G401 (cell line): ENCODE measurements at places on chromosomes 7 and 10. TPM values are rescaled to one million over a fixed set of nuclear protein-coding genes. Genes with fewer than 3 reads are reported as not detected.

DNA sequence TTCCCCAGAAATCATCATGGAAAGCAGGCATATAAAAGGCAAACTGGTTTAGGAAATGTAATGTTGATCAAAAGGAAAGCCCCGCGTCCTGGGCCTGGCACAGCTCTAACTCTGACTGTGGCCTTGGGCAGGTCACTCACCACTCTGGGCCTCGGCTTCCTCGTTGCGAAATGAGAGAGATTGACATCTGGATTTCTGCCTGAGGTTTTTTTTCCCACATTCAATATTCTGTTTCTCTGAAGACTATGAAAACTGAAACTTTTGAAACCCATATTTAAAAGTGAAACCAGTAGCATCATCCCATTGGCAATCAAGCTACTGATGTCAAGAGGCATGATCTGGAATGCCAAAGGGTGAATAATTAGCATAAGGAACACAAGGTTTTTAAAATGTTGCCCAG, 369.7 kb upstream of the NPVF start:
- no peak for DNase-seq

Gene FKBP6
- not detected in 2 replicates for total RNA-seq

- no peak for DNase-seq
These were observed 56.2 kb downstream of the CC2D2B start for GRCh38 chr10:95963991-95964389.

Gene TRIM50
- not detected in 2 replicates for total RNA-seq

DNA sequence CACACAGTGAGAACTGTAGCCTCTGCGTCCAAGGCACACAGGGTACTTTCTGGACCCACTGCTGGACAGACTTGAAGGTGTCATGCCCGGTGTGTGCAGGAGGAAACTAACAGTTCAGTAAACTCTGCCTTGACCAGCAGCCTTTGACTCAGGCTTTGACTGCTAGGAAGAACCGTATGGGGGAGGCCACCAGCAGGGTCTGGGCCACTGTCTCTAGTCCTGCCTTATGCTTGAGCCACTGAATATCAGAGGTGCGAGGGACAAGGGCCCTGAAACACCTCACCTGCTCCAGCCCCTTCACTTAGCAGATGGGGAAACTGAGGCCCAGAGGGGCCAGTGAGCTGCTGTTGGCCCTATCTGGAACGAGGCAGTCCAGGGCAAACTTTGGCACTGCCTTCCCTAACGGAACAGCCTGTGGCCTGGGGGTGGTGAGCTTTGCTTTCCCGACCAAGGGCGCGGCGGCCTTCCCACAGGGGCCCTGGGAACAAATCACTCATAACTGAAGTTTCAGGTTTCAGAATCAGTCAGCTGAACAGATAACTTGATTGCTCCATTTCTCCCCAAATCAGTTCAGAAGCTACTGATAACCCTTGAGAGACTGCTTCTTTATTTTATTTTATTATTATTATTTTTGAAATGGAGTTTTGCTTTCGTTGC, 130.0 kb downstream of the FAM53B start:
- no peak for DNase-seq

Gene PTF1A
- not detected in 2 replicates for total RNA-seq

Gene BEND7
- 0.95 and 1.8 TPM in 2 replicates for total RNA-seq

GRCh38 chr7:101870361-101871062, 53.1 kb downstream of the CUX1 start:
- DNase-seq, result peak; percentile 45

DNA sequence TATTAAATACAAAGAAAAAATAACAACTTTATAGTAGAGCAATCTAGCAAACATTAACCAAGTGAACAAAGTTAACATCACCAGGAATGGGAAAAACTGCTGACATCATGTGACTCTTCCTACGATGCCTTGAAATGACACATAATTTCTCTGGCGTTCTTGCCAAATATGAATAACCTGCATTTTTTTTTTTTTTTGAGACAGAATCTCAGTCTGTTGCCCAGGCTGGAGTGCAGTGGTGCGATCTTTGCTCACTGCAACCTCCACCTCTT, 126.5 kb upstream of the VKORC1L1 start:
- DNase-seq, result no peak

DNA sequence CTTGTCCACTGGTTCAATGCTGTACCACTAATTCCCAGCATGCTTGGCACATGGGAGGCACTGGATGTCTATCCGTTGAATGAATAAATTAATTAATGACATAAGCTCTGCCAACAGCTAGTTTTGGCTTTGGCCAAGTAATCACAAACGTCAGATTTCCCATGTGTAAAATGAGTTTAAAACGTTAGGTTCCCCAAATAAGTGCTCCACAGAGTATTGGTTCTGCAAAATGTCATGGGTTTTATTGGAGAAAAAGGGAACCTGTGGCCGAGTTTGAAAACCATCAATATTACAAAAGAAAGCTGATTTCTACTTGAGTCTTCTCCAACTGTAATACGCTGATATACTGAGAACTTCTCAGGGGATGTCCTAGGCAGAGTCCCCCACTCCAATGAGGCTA, 23.2 kb downstream of the ELMO1 start:
- no peak for DNase-seq

DNA sequence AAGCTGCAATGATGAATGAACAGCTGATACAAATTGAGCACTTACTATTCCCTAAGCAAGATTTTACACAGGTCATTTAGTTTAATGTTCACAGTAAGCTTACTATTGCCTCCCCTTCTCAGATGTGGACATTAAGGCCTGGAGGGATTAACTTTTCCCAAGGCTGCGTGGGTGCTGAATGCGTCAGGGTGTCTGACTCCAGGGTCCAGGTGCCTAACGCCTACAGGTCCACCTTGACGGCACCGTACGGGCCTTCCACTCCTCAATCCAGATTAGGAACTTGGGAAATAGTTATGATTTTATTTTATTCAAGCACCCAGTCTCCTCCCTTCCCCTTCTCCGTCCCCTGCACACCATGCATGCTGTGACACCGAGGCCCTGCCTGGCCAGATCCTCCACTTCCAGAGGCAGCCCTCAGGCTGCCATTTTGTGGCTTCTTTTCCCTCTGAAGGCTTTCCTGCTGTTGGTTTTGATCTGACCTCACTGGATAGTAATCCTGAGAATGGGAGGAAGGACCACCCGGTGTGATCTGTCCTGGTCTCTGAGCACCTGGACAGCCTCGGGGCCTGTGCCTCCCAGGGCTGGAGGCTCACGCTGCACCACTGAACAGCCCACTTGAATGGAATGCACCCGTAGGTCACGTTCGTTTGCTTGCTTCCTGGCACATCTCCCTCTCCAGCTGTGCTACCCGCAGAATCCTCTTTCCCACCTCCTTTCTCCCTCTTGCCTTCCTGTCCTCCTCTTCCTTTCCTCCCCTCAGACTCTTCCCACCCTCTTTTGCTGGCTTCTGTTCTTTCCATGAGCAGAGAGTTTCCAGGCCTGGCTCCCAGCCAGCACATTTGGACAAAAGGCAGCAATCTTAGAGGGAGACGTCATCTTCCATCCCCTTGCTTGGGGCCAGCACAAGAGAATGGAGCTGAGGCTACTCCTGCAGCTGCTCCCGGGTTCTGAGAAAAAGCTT, 14.4 kb downstream of the DENND2A start:
- DNase-seq, result peak; percentile 47

GRCh38 chr7:157795199-157795598, 458.4 kb downstream of the DNAJB6 start:
- DNase-seq, result no peak

Gene MAT1A
- 2.1 and 3.9 TPM in 2 replicates for total RNA-seq

Gene UCN3
- not detected in 2 replicates for total RNA-seq

GRCh38 chr10:118571123-118571522, 24.3 kb downstream of the PRLHR start:
- peak; percentile 25 for DNase-seq

GRCh38 chr10:70950037-70950436, 61.7 kb upstream of the PCBD1 start:
- no peak for DNase-seq

DNA sequence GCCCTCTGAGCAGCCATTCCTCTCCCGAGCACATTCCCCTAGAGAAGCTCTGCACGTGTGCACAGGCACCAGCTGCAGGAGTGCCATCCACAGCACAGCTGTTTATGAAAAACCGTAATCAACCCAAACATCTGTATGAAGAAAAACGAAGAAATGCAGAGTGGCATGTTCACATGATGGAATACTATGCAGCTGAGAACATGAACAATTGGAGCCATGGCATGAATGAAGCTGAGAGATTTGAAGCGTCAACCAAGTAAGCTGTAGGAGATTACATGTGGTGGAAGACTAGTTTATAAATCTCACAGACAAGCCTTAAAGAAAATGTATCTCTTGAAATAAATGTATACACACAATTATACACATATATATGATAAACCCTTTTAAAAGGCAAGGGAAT, 176.5 kb downstream of the EBF3 start:
- no peak for DNase-seq

Gene COPS6
- 100 and 151 TPM in 2 replicates for total RNA-seq

Gene CDK13
- total RNA-seq, result 25.2 and 35.9 TPM in 2 replicates

Gene PTCD1
- total RNA-seq, result 10.9 and 28.1 TPM in 2 replicates

GRCh38 chr7:151351967-151352366, 10.4 kb downstream of the NUB1 start:
- DNase-seq, result no peak

Gene BHLHA15
- 0.37 TPM in 1 of 2 replicates, not detected in the other for total RNA-seq

Gene OR13A1
- total RNA-seq, result not detected in 2 replicates

DNA sequence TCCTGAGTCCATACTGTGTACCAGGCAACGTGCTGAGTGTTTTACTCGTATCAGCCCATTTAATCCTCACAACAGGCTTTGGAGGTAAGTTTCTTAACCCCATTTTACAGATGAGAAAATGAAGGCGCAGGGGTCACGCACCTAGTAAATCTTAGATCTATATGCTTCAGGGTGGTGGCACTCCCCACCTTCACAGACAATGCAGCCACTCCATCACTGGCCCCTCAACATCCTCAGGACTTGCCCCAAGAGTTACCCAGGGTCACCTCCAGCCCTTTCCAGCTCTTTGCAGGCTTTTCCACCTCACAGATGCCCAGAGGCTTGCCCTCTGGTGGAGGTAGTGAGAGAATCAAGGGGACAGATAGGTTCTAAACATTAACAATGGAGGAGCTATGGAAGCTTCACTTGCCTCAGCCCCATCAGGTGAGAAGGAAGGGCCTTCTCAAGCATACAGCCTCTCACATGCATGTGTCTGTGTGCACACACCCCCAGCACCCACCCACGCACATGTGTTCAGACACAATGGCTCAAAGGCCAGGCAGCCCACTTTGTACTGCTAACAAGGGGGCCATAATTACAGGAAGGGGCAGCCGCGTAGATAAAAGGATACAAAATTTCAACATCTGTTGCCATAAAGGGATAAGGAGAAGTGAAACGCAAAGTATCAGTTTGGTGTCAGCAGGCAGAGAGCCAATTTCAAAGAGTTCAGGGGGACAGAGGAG, 29.1 kb downstream of the DPCD start:
- no peak for DNase-seq

- peak; percentile 48 for DNase-seq
These were observed 47.4 kb downstream of the TNS3 start for GRCh38 chr7:47534322-47535034.

DNA sequence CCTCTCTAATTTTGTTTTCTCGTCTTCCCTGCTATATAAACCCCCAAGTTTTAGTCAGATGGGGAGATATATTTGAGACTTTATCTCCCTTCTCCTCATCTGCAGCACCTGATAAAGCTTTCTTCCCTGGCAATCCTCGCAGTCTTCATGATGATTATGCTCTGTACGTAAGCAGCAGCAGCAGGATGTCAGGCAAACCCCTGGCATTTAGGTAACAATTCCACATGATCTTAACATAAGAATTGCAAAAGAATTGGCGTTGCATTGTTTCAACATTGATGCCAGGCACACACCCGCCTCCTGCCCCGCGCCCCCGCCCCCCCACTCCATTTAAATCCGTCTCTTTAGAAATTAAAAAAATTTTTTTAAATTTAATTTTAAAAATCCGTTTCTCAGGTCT, 6.1 kb downstream of the PKD1L1 start:
- DNase-seq, result no peak

DNA sequence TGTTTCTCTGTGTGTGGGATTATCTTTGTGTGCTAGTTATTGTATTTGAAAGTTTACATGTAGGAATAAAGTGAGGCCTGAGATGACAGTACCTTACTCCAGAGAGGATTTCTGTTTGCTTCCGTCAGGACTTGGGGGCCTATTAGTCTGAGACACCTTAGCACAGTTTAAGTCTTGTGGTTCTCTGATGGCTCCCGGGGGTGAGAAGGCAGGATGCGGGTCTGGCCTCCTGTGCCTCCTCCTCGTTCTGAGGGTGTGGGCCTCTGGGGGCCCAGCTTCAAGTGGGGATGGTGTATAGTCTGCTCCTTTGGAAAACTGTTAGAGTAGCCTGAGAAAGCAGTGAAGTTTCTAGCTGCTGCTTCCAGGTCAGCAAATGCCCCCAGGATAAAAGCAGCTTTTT, 12.4 kb downstream of the MTURN start:
- no peak for DNase-seq

DNA sequence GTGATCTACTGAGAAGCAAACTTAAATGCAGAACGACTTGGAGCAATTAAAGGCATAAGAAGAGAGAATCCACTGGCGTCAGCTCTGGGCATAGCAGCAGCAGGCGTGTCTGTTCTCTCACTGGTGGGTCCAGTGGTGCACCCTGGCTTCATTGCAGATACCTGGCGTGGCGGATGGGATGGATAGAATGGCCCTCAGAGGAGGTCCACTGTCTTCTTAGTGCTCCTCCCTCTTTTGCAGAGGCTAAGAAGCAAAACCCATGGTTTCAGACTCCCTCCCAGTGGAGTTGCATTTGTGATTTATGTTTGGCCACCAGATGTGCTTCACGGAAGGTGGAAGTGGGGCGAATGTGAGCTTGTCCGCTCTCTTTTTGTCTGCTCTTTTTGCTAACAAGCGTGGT, 28.4 kb upstream of the PRKAG2 start:
- DNase-seq, result no peak

DNA sequence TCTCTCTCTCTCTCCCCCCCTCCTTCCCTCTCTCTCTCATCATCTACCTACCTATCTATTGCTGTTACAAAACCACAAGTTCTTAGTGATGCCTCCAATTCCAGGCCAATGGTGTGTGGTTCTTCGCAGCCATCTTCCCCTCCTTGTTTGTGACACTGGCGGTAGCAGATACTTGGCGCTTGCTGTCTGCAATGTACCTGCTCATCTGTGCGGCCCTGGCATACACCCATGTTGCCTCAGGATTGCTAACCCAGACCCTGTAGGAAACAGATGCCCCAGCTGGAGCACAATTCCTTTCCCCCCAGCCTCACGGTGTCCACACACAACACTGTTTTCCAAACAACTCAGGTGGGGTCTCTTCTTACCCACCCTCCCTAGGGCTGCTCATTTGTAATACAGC, 13.6 kb upstream of the DPYSL4 start:
- DNase-seq, result peak; percentile 67

Gene CARD11
- 0.12 TPM in 1 of 2 replicates, not detected in the other for total RNA-seq

Gene HOGA1
- total RNA-seq, result 8.0 and 8.1 TPM in 2 replicates

- no peak for DNase-seq
These were observed 27.3 kb upstream of the CRHR2 start for GRCh38 chr7:30709549-30709948.

- no peak for DNase-seq
These were observed 151.5 kb downstream of the JAZF1 start for GRCh38 chr7:28029051-28029450.

Gene NAT16
- total RNA-seq, result 1.2 TPM in 1 of 2 replicates, not detected in the other

DNA sequence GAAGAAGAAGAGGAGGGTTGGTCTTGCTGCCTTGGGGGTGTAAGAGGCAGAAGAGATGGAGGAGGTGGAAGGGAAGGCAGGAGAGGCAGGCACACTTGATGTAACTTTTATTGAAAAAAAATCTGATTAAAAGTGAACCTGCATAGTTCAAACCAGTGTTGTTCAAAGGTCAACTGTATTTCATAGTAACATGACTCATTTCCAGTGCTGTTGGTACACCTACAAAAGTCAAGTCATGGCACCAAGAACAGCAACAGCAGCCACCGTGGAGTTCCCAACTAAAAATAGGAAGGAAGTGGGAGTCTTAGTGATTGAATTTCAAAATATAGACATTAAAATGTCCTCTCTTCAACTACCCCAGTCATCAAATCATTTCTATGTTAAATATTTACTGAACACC, 88.5 kb downstream of the CTNNA3 start:
- no peak for DNase-seq

Gene PNLIPRP1
- not detected in 2 replicates for total RNA-seq
